ENCODE measurements at places on chromosomes 2 and 18.

DNA sequence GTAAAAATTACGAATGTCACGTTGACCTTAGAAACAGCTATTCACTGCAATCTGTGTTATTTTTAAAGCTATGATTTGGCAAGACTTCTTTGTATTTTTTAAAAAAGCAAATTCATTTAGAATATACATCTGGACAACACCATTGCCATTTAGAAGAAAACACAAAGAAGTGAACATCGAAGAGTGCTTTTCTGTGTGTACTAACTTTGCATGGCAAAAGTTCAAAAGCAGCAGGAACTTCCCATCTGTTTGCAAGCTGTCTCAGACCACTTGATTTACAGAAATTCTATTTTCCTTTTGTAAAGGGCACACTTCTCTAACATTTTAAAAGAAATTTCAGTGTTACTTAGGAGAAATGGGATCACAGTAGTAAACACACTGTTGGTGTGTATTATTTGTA is 145.9 kb downstream of the CALCRL start:
- no peak for DNase-seq

GRCh38 chr18:74248595-74248994 is 43.2 kb downstream of the CYB5A start:
- DNase-seq = no peak

- DNase-seq = no peak
Observed at GRCh38 chr18:51727780-51728179, 530.3 kb upstream of the MEX3C start.

- no peak for DNase-seq
Observed at GRCh38 chr2:125581557-125581956, 1074.4 kb upstream of the GYPC start.

- no peak for DNase-seq
Observed at GRCh38 chr18:63016270-63016669, 300.9 kb downstream of the PHLPP1 start.

DNA sequence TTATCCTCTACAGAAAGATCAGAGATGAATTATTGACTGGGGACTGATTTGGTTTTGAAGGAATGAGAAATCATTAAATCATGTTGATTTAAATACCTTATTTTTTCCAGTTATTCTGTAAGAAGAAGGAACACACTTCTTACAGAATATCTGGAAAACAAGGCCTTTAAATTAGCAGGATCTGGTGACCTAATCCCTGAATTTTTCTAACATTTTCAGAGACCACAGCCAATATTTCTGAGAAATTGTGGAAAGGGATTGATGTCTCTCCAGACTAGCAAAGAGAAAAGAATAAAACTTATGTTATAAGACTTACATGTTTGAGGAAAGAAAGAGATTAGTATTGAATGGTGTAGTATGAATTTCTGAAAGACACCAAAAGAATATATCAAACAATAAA is 104.0 kb downstream of the KCNE4 start:
- no peak for DNase-seq

DNA sequence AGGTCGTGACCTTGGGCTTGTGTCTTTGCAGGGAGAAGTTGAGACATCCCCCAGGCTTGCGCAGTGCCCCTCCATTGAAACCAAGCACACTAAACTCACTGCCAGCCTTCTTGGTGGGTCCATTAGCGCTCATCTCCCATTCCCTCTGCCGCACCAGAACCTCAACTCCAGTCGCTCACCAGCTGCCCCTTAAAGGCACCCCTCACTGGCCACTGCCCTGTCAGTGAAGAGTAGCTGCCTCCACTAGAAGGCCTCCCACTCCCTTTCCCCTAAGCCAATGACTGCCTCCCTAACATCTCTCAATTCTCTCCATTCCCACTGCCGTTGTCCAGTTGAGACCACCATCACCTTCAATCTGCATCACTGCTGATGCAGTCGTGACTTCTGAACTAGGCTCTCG is 114.8 kb upstream of the EPC2 start:
- no peak for DNase-seq

DNA sequence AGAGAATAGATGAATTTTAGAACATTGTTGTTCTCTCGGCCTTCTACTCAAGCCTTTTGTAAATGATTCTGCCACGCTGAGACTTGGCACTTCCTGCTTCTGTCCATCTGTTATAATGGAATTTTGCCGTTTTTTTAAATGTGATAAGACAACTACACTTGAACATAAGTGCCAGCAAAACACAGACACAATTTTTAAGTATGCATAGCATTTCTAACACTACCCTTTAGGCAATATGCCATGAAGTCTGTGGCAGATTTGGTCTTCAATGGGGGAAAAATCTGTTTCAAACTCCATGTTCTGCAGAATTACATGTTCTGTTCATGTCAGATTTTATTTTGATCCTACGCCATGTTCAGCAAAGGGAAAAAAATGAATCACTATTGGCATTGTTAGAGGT is 1170.7 kb upstream of the SLC39A10 start:
- DNase-seq = no peak

DNA sequence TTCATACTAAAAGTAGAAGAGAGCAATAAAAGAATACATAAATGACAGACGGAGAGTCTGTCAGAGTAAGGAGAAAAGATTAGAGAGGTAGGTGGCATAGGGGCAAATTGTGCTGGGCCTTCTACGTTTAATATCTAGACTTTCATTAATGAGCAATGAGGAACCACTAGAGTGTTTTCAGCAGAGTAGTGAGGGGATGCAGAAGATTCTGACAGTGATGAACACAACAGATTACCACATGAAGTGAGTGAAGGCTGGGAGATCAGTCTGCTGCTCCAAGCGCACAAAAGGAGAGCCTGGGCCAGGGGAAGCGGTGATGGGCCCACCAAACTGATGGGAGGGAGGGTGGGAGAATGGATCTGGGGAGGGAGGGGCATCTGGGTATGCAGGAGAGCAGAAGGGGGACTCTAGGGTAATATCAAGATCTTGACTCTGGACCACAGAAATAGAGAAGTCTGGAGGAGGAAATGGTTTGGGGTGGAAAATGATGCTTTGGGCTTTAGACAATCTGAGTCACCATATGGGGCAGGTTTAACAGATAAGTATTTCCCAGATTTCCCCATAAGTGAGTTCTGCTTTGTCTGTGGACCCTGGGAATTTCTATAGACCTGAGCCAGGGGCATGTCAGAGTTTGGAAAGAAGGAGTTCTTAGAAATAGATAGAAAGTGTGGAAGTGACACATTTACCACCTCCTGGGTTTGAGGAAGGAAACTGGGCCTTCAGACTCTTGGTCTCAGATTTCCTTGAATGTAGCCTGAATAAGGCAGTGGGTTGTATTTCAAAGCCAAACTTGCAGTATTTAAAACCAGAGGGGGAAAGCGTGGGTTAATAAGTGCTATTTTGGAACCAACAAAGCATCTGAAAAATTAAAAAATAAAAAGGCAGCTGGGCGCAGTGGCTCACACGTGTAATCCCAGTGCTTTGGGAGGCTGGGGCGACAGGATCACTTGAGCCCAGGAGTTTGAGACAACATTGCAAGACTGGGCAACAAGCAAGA is 15.0 kb upstream of the IL1A start:
- DNase-seq = no peak

GRCh38 chr2:196286821-196287220 is 115.4 kb upstream of the STK17B start:
- DNase-seq = no peak

DNA sequence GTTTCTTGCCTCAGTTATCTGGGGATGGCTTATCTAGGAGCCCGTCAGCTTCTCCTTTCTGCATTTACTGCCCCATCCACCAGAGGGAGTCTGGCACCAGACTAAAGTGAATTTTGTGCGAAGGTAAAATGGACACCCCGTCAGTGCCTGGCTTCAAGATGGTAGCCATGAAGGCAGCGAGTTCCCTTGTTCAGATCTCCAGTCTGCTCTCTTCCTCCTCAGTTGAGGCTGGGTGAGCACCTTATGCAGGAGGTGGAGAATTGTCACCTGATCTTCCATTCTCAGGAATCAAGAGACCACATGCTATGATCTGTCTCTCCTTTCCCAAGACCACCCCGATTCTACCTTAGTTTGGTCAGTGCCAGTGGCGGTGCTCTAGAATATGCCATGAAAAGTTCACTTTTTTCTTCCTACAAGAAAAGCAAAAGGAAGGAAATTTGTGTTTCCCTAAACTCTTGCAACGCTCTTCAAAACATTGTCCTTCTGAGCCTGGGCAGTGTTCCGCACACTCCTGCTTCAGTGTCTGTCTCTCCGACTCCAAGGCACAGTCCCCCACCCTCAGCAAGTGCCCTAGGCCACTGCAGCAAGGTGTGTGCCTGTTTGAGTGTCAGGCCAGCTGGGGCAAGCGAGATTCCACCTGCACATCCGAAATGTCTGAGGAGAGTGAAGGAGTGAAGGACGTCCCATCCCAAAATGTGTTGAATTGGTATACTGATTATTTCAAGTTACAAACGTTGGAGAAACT is 168.6 kb downstream of the SS18 start:
- no peak for DNase-seq

- no peak for DNase-seq
Observed at GRCh38 chr18:50877545-50878265, 1.2 kb upstream of the ME2 start.

DNA sequence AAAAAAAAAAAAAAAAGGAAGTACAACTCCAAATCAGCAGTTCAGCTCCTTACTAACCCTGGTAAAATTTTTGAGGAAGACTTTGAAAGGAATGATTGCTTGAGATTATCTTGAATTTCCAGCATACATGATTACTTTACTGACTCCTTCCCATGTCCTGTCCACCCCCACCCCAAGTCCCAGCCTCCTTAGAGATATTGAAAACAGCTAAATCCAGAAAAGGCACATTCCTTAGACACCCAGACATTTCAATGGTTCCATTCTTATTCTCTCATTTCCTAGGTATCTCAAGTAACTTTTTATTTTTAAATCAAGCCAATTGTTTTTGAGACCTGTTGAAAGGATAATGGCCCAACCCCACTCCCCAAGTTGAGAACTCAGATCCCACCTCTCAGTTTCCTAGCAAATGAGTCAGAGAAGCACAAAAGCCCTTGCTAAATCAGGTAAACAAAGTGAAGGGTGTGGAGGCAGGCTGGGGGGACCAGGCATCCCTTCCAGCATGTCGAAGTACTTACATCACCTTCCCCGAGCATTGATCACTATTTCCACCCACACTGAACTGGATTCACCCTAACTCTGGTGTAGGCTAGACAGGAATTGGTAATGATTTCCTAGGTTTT is 95.4 kb upstream of the FZD7 start:
- DNase-seq = no peak

GRCh38 chr2:138421971-138422335 is 79.6 kb upstream of the SPOPL start:
- peak; percentile 50 for DNase-seq

- DNase-seq = no peak
Observed at GRCh38 chr18:61127714-61128467, 205.3 kb upstream of the CDH20 start.

DNA sequence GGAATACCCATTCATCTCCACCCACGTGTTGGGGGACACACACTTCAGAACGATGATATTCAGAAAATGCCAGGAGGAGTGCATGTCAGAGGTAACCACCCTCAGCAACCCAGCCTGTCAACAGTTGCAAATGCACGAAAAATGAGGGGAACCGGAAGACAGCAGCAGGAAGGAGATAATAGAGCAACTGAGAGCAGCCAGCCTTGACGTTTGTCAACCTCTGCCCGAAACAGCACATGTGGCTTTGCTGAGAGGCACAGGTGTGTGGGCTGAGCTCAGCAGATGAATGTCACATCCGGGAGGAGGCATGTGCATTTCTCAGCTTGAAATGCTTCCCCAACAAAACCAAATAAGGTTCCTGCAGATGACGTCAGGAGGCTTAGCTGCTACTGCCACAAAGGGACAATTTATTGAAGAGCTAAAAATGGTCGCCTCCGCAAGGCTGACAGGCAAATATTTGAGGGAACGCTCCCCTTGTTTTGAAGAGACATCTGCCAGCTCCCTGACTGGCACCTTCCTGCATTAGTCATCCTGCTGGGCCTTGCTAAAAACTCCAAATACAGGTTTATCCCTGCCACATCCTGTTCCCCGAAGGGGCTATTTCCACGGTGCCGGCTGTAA is 419.0 kb downstream of the NBAS start:
- no peak for DNase-seq

GRCh38 chr2:226159875-226160479 is 639.6 kb downstream of the IRS1 start:
- DNase-seq = no peak

- DNase-seq = no peak
Observed at GRCh38 chr2:45699032-45699658, 47.7 kb downstream of the PRKCE start.

DNA sequence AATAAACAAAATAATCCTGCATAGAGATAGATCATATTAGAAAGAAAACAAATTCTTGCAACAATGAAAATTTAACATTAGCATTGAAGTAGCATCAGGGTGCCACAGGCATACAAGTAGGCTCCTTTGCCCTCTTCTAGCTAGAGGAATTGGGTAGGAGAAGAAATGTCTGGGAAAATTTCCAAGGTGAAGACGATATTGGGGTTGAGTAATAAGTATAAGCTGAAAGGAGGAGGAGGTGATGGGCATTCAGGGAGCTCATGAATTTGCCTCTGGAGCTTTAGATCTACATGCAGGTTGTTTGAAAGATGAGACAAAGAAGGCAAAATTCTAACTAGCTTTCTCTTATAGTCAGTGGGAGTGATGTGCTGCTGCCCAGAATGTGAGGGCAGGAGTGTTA is 504.9 kb downstream of the CCDC85A start:
- DNase-seq = no peak

- DNase-seq = no peak
Observed at GRCh38 chr18:24543795-24544498, 83.5 kb downstream of the HRH4 start.

GRCh38 chr2:55049043-55049820 is 1.0 kb downstream of the RTN4 start:
- DNase-seq = peak; percentile 69

DNA sequence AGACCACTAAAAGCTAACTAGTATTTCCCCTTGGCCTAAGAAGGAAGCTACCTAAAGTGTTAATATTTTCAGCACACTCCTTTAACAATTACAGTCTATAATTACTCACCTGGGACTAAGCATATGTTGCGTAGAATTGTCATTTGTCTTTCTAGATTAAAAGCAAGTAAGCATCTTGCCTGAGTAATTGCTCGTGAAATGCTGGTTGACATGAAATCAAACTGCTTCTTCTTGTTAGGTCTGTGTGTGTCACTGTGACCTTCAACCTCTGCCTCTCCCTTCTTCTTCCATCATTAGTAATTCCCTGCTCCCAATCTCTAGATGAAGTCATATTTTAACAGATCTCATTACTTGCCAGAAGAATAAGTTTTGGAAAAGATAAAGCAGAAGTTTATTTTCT is 212.2 kb downstream of the XIRP2 start:
- no peak for DNase-seq

All from RWPE2 (cell line).